T-cell (primary cell): ENCODE measurements at places on chromosomes 6 and 20. TPM values are rescaled to one million over a fixed set of nuclear protein-coding genes. Genes with fewer than 3 reads are reported as not detected.

- no peak for DNase-seq
These were observed 33.3 kb upstream of the SLC22A16 start for GRCh38 chr6:110509617-110510241.

DNA sequence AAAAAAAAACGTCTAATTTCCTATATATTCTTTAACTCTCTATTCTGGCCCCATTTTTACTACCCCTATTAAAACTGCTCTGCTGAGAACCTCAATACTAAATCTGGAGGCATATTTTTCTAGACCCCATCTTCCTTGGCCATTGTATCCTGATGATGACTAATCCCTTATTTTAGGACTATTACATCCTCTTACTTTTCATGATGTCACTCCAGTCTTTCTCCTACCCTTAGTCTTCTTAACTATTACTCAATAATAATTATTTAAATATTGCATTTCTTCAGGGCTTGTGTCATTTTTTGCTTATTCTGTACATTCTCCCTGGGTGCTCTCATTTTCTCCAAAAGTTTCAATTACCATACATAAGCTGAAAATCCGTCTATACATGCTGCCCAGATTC is 6.4 kb downstream of the FBXO30 start:
- DNase-seq: no peak

Gene TFB1M
- 31.1 TPM for total RNA-seq

DNA sequence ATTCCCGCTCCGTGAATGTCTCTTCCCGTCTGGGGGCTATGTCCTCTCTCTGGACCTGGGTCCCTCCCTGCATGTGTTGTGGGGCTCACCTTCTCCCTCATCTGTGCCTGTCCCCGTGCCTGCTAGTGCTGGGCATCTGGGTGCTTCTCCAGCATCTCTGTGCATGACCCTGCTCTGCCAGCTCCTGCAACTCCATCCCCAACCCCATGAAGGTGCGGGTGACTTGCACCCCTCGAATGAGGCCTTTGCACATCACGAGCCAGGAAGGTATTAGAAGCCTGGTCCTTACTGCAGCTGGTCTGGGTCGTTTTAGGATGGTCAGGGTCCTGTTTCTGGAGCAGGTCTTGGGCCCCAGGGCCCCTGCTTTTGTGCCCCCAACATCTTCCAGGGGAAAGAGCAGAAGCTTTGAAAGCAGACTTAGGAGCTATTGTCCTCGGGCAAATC is 109.7 kb downstream of the AGPAT4 start:
- no peak for DNase-seq

Gene CGA
- total RNA-seq: not detected
